Stimulated activated CD8-positive, alpha-beta memory T cell treated with anti-CD3 and anti-CD28 coated beads, Interleukin-4, amount 100 ng/mL, for 1 hour (primary cell): ENCODE measurements at places on chromosomes 4 and X.

- DNase-seq = no peak
Observed at GRCh38 chr4:159551281-159551680, 448.4 kb downstream of the RAPGEF2 start.

- no peak for DNase-seq
Observed at GRCh38 chrX:23661671-23662070, 5.6 kb upstream of the PRDX4 start.

- no peak for DNase-seq
Observed at GRCh38 chr4:25972984-25973745, 59.1 kb downstream of the SMIM20 start.

- DNase-seq = no peak
Observed at GRCh38 chr4:178976861-178977260, 1534.6 kb upstream of the AGA start.

GRCh38 chr4:88674979-88675378, 22.6 kb downstream of the NAP1L5 start:
- DNase-seq = no peak

DNA sequence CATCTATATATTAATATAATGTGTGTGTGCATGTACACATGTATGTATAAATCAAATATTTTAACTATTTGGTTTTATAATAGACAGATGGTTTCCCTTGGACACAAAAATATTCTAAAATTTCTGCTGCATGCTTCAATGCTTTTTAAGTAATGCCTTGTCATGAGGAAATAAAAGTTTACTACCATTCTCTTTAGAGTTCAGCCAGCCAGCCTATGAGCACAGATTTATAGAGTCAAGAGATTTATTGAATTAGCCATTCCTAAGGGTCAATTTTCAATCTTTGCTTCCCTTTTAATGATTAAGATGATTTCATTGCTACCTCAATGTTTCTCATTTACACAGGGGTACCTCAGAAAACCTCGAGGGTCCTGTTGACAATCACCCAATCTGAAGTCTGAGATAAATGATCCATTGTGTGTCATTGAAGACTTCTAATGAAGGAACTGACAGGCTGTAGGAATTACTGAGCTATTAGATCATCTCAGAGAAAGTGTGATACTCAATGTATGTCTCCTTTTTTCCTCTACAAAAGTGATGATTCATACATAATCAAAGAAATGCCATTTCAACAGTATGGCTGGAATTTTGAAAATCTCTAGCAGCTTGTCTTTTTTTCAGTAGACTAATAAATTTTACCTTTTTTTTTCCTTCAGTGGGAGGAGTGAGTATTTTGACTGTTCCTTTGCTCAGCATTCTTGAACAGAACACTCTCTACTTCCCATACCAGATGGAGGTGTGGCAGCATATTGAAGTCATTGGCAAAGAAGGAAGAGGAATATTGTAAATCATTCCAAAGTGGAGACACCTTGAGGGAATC, 222.6 kb upstream of the PCDH18 start:
- no peak for DNase-seq

DNA sequence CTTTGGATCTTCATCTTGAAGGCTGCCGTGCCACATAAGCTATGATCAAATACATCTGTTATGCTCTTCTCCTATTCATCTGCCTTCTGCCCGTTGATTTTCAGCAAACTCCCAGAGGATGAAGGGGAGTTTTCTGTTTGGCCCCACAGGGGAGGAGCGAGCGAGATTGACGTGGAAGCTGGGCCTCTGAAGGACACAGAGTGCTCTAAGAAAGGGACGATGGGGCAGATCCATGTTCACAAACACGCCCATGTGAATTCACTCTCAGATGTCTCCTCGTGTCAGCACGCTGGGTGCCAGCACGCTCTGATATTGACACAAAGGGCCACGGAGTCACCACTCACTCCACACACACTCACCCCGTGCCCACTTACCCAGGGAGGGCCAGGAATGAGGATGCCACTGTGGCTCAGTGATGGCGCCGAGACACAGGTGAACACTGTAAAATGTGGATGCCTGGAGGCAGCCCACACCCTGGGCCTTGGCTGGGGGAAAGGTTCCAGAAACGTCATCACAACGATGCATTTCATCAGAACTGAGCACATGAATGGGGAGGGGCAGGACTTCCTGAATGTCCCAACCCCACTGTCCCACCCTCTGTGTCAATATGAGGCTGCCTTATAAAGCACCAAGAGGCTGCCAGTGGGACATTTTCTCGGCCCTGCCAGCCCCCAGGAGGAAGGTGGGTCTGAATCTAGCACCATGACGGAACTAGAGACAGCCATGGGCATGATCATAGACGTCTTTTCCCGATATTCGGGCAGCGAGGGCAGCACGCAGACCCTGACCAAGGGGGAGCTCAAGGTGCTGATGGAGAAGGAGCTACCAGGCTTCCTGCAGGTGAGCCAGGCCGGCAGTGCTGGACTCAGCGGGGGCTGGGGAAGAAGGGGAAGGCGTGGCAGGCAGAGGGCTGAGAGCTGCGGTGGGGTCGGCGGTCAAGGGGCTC, at the start of gene S100P:
Gene S100P, plus strand, starts transcription at position 648 of the 946 bp plus-strand sequence. Its CDS starts 55 bp downstream, at position 703.
- DNase-seq = no peak
